ENCODE measurements at places on chromosomes 7 and 10.

DNA sequence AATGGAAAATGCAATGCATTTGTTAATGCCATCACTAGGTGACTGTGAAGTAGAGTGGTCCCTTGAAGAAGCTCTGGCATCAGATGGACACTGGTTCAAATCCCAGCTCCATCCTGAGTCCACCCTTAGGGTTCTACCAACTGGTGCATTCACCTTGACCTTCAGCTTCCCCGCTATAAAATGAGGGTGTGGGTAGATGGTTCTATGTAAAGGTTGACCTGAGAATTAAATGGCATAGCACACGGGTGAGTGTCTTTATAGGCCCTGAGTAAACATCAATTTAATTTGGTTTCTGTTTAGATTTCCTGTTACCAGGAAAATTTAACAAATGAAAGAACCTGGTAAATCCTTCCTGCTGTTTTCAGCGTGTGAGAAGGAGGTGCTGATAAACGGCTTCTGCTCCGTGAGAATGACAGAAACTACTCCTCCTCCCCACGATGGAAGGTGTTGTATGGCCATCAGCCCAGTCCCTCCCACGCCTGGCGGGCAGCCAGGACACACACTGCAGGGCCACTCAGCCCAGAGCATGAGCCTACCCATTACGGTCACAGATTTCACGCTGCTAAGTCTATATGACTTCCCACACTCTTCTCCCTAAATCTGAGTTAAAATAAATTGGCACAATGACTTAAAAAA lies 210.1 kb downstream of the TNS3 start:
- no peak for DNase-seq

DNA sequence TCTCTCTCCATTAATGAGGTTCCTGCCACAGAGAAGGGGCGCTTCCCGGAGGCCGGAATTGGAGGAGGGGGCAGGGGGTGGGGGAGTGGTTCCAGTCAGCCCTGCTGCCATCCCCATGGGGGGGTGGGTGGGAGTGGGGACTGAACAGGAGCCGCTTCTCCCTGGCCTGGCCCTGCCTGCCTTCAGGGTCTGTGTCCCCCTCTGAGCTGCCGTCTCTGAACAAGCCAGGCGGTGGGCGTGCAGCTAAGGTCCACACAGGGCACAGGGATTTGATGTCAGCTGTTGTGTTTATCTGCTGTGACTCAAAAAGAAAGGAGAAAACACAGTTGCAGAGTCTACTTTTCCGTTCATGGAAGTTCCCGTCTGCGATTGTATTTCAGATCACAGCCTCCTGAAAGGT lies 141.5 kb upstream of the PCBD1 start:
- DNase-seq = no peak

DNA sequence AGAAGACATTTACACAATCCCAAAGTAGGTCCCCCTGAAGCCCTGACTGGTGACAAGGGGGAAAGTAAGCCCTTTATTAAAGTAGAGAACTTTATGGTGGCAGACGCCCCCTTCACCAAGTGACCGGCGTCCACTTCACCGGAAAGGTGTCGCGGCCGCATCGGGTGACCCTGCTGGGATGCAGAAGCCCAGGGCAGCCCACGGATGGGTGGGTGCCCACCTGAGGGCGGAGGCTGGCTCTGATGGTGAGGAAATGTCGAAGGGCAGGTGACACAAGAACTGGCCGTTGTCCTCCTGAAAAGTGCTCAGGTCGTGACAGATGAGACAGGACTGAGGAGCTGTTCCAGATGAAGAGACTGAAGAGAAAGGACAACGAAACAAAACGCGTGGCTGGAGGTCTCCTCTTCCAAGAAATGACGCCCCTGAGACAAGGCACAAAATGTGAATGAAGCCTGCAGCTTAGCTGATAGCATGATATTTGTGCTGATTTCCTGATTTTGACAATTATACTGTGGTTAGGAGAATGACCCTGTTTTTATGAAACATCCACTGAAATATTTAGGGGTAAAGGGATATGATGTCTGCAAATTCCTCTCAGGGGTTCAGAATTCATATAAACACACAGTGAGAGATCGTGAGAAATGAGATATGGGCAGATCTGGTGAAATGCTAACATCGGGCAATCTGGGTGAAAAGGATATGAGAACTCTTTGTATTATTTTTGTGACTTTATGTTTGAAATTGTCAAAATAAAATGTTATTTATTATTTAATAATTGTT lies 123.9 kb downstream of the PRKAG2 start:
- no peak for DNase-seq

- no peak for DNase-seq
These were observed 168.2 kb downstream of the CACNA2D1 start for GRCh38 chr7:82275342-82275741.

DNA sequence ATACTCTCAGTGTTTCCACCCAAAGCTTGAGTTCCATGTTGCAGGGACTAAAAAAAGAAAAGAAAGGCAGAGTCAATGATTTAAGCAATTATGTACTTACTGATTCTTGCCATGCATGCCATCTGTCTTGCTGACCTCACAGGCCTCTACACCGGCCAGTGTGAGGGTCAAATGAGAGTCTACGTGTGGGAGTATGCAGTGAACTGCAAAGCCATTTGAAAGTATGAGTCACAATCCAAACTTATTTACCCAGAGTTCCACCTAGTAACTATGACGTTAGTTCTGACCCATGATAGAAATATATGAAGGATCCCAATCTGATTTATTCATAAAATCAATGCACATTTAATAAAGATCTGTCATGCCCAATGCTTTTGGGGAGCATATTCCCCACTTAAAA lies 26.5 kb downstream of the PDE1C start:
- no peak for DNase-seq

DNA sequence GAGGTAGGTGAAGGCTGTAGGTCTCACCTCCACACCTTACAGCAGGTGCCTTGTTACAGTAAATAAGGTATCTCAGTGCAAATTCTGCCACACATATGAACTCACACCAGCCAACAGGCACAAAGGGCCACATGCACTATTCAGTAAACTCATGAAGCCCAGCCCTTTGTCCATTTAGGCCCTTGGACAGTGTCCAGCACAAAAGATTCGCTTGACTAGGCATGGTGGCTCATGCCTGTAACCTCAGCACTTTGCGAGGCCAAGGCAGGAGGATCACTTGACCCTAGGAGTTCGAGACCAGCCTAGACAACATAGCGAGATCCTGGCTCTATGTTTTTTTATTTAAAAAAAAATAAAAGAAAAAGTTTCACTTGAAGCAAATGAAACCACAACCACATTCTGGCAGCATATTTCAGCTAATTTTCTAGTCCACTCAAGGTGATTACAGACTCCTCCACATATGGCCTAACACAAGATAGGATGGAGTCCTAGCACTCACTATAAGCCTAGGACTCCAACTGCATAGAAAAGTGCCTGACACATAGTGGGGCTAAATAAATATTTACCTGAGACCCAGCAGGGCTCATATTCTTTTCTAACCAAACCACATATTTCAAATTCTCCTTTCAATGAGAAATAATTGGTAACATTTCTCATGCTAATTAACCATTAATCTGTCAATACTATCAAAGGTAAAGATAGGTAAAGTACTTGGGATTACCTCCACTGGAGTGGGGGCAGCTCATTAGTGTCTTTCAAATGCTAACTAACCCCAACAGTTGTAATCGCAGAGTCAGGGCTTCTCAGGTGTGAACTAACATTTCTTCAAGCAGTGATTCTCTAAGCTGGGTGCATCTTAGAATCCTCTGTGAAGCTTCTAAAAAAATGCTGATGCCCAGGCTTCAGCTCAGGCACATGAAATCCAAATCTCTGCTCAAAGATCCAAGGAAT lies 4.5 kb upstream of the ANKRD1 start:
- DNase-seq = no peak
